Skeletal muscle cell (primary cell): ENCODE measurements at places on chromosomes 16 and 17.

- DNase-seq = no peak
These were observed 22.3 kb downstream of the UNC45B start for GRCh38 chr17:35169835-35170363.

- no peak for DNase-seq
These were observed 57.0 kb downstream of the NSRP1 start for GRCh38 chr17:30173649-30174048.

GRCh38 chr17:49440581-49440980, 25.9 kb upstream of the PHB1 start:
- no peak for DNase-seq

- no peak for DNase-seq
These were observed 71.7 kb downstream of the HLF start for GRCh38 chr17:55336426-55336825.

- peak; percentile 67 for DNase-seq
These were observed 8.8 kb downstream of the TAX1BP3 start for GRCh38 chr17:3659541-3660111.

- no peak for DNase-seq
These were observed 25.5 kb downstream of the GRB7 start for GRCh38 chr17:39763051-39763820.

DNA sequence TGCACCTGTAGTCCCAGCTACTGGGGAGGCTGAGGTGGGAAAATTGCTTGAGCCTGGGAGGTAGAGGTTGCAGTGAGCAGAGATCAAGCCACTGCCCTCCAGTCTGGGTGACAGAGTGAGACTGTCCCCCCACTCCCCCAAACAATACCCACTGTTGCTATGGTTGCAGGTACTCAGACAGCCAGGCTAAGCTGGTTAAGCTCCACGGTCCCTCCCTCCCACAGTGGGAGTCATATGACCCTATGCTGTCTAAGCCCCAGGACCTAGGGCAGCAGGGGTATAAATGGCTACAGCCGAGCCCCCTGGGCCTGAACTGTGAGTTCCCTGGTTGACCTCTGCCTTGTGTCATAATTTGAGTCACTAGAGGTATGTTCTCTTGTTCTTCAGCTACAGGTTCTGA, 15.9 kb upstream of the RPRML start:
- no peak for DNase-seq

DNA sequence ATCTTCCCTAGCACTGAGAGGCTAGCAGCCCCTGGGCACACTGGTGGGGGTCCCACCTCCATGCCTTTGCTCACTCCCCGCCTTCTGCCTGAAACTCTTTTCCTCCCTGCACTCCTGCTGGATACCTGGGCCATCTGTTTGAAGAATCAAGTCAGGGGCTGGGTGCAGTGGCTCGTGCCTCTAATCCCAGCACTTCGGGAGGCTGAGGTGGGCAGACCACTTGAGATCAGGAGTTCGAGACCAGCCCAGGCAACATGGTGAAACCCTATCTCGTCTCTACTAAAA, 15.7 kb downstream of the FOXJ1 start:
- no peak for DNase-seq

GRCh38 chr16:21175397-21175796, 16.9 kb downstream of the LDAF1 start:
- no peak for DNase-seq

- no peak for DNase-seq
These were observed 2.7 kb upstream of the ETV4 start for GRCh38 chr17:43548689-43549379.

DNA sequence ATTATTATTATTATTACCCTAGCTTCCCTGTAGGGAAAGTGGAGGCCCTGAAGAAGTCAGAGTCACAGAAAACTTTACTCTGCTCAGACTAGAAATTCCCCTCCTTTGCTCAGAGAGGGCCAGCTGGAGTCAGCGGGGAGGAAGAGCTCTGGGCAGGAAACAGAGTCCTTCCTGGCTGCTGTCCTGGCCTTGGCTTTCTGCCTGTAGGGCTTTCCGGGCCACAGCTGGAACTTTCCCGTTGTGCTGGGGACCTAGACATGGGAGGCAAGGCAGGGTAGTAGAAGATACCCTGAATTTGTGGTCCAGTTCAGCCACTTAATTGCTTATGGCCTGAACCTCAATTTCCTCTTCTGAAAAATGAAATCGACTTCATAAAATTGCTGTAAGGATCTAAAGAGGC, 14.0 kb upstream of the CCL2 start:
- DNase-seq = no peak

DNA sequence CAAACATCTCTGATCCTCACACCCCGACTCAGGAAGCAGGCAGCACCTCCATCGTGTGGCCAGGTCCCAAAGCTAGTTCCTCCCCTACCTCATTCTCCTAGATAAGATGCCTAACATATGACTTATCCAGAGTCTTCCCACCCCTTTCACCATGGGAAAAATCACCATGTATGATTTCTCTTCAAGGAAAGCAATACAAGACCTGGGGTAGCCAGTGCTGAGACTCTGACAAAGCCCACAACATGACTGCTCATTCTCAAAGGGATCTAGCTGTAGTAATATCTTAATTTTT, 45.1 kb downstream of the CMTM4 start:
- DNase-seq = no peak

DNA sequence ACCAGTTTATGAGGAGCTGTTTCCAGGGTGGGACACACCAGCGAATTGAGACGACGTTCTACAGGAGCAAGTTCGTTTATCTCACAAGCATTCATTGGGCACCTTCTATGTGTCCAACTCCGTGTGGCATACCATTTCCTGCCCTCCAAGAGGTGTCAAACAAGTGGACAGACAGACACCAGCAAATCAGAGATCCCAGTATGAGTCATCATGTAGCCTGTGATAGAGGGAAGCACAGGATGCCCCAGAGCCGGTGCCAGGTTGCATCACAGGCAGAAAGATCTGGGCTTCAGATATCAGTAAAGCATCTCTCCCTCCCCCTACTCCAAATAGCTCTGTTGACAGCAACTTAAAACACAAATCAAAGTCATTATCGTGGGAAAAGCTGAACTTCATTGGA, 31.8 kb upstream of the MAF start:
- no peak for DNase-seq

- DNase-seq = no peak
These were observed 15.0 kb downstream of the HLF start for GRCh38 chr17:55279788-55280187.

DNA sequence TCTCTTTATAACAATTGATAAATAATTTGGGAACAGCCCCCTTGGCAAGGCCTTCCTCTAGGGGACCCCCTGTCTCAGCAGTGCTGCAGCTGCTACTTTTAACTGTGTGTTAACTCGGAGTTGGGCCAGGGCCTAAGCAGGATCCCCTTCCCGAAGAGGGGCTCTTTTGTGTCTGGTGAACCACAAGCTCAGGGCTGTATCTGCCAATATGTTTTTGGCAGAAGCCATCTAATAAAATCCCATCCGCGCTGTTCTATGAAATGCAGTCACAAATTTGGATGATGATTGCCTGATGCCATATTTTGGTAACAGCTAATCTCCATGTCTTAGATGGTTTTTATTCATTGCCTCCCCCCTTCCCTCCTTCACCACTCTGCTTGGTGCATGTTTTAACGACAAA, 267.7 kb downstream of the FTO start:
- no peak for DNase-seq

GRCh38 chr17:43043307-43043706, 18.3 kb downstream of the RND2 start:
- DNase-seq = no peak

- DNase-seq = no peak
These were observed 178.3 kb downstream of the PMP22 start for GRCh38 chr17:15086776-15087295.

DNA sequence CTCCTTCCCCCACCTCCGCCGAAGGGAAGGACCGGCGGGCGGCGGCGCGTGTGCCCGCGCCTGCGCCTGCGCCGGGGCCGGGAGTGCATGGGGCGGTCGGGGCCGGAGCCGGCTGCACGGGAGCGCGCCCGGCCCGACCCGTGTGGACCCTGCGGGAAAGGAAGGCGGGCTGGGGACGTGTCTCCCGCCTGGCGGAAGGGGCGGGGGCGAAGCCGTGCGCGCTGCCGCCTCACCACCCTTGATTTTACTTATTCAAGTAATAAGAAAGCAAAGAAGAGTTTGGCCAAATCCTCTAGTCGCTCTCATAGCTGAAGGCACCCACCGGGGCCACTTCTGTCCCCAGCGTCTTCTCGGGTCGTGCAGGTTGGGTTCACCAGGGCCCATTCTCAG, 596 bp upstream of the PFN1 start:
- peak; percentile 80 for DNase-seq

DNA sequence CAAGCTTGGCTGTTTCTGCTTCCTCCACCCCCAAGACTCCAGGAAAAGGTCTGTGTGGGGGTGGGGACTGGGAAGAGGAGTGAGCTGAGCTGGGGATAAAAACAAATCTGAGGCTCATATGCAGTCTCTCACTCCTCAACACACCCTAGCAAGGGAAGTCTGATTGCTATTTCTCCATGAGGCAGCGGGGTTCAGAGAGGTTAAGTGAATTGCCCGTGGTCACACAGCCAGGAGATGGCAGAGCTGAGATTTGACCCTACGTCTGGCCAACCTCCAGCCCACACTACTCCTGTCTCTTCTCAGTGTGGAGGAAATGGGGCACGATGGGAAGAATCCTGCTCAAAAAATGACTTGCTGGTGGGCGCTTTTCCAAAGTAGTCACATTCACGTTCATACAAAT, 4.8 kb upstream of the ABCC3 start:
- DNase-seq = no peak

DNA sequence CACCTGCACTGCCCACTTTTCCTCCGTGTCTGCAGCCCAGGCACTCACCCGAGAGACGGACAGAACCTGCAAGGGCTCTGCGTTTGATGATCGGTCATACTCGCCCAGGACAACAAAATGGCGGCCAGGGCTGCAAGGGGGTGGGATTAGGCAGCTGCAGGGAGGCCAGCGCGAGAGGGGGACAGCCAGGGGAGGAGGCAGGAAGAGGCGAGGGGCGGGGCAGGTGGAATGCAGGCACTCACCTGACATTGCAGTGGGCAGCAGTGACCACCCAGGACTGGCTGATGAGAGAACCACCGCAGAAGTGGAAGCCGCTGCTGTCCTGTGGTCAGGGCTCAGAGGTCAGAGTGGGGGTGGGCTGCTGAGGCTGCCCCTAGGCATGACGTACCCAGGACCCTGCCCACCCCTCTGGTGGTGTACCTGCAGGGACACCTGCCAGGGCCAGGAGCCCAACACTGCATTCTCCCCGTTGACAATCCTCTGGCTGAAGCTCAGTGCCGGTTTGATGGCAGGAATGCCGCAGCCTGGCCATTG, 917 bp downstream of the CTRL start:
- no peak for DNase-seq

DNA sequence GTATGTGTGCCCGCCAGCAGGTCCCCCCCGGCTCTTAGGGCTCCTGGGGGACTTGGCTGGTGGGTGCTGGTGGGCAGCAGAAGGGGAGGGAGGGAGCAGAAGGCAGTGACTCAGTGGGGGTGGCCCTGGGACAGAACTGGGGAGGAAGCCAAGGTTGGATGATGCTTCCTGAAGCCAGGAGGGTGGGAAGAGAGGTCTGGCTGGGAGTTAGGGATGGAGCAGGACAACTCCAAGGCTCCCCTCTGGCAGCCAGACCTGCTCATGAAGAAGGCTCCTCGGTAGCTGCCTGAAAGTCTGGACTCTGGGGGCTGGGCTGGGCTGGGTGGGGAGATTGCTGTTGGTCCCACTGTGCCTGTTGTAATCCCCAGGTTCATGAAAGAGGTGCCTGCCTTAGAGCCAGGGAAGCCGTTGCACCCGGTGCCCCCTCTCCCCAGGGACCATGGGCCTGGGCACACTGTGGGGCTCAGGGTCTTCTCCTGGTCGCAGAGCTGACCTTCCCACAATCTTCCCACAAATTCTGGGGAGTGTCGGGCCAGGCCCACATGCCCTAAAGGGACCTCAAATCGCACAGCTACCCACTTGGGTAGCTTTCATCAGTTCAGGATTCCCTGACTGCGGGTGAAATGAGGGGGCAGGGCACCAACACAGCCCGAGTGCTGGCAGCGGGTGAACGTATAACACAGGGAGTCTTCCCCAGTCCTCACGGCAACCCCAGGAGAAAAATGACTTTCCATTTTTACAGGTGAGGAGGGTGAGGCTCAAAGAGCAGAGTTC, 1.1 kb upstream of the PLEKHG4 start:
- peak; percentile 60 for DNase-seq

DNA sequence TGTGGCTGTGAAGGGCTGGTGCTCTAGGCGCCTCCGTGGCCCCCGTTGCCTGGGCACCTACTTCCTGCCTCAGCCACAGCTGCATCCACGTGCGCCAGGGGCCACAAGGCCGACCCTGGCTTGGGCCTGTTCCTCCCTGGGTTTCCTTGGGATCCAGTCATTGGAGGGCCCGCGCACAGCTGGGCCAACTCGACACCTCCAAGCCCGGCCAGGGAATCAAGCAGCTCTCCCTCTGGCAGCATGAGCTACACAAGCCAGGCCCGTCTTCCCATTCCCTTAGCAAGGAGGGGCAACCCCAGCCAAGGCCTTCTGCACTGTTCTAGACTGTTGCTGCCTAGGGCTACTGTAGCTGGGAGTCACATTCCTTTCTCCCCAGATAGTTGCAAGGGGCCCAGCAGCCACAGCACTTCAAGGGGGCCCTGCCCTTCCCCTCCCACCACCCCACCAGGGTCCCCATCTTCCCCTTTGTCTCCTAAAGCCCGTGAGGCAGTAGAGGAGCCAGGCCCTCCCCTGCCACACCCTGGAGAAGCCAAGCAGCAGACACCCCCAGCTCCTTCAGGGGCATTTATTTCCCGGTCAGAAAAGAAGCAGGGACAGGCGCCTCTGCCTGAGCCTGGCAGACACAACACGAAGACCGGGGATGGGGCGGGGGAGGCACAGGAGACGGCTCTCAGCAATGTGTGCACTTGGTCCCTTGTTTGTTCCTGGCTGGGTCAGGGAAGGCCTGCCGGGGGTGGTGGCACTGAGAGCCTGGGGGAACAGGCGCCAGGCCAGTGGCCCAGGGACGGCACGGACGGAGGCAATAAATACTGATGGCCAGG, 3.8 kb downstream of the ARHGDIA start:
- DNase-seq = no peak

GRCh38 chr16:68362947-68363657, 52.3 kb downstream of the PRMT7 start:
- no peak for DNase-seq
